ENCODE measurements at places on chromosomes 3 and 15. TPM values are rescaled to one million over a fixed set of nuclear protein-coding genes. Genes with fewer than 3 reads are reported as not detected.

Gene SPINK8
- not detected for total RNA-seq

Gene GATA2
- total RNA-seq, result 4.7 TPM

Gene GYG1
- 37.8 TPM for total RNA-seq

Gene MME
- total RNA-seq, result 2.2 TPM

Gene KBTBD13
- total RNA-seq, result not detected

Gene STRC
- 14.7 TPM for total RNA-seq

Gene GOLGA6L22
- total RNA-seq, result not detected

Gene GABRR3
- total RNA-seq, result not detected

GRCh38 chr15:87973501-87974215 is 282.9 kb downstream of the NTRK3 start:
- no peak for DNase-seq

- DNase-seq, result no peak
These were observed 174.3 kb downstream of the EBLN2 start for GRCh38 chr3:73235768-73236167.

DNA sequence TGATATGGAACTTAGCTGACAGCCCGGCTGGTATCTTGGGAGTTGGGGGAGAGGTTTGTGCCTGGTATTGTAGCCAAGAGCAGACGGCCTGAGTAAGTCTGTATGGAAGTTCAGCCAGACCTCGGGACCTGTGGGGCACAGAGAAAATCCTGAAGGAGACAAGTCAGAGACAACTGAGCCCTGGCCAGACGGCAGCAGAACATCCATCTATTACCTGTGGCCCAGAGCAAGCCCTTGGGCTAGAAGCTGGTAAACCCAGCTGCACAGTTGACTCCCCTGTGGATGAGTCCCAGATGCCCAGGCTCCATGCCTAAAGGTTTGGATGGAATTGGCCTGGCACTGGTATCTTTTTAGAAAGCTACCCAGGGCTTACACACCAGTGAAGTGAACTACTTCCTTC is 70.4 kb upstream of the DLG1 start:
- no peak for DNase-seq

GRCh38 chr3:185613016-185613415 is 26.9 kb downstream of the SENP2 start:
- no peak for DNase-seq

DNA sequence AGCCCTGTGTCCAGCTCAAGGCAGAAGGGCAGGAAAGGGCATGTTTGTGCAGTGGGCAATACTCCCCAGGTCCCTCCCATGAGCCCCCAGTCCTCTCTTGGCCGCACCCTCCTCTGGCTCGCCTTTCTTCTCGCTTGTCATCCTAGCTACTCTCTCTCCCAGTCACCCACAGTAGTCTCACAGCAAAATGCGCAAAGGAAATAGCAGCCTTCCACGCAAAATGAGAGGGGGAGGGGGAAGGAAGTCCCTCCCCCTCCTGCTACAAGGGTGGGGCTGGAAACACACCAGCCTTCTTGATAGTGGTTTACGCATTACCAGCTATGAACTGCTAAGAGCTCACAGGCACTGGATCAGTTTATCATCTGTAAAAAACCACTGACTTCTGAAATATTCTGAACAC is 83.8 kb downstream of the GADL1 start:
- no peak for DNase-seq

DNA sequence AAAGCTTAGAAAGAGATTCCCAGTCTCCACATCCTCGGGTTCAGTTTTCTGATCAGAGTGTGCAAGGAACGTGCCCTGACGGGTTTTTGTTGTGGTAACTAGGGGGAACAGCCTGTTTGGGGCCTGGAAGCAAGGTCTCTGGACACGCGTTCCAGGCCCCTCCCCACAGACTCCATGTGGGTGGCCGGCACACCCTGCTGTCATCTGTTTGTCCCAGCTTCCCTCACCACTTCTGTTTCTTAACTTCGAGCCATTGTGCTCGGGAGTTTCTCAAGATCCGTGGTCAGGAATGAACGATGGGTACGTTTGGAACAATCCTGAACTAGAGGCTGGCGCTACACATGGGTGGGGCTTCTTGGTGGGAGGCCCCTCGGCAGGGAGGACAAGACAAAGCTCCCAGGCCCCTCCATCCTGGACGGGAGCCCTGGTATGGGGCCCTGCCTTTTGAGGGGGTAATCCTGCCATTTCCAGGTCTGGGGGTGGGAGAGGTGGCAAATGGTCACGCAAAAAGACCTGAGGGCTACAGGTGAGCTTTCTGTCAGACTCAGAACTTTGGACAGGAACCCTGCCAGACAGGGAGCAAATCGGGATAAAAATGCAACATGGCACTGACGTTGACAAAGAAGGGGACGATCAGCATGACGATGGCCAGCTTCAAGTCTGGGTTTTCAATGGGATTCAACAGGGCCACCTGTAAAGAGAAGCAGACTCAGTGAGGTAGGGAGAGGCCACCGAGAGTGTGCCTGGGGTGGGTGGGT is 8.5 kb upstream of the MUSTN1 start:
- no peak for DNase-seq

GRCh38 chr3:190485830-190486532 is 27.9 kb upstream of the IL1RAP start:
- DNase-seq, result no peak

- no peak for DNase-seq
These were observed 3.9 kb downstream of the NSUN3 start for GRCh38 chr3:94066506-94067500.

DNA sequence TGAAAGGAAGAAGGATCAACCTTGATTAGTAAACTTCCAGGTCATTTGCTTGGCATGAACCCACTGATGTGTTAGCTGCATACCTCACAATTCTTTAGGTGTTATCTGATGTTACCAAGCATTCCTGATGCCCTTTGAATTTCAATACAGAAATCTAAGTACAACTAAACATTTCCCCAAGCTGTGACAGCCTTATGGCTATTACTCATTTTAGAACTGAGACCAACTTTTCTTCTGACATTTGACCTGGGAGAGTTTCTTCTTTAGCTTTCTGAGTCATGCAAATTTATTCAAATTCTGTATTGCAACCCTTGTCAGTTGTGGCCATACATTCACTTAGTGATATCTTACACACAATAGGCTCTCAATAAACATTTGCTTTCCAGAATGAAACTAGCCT is 124.3 kb downstream of the TIGIT start:
- DNase-seq, result no peak

GRCh38 chr3:140552898-140553297 is 125.0 kb upstream of the TRIM42 start:
- no peak for DNase-seq

DNA sequence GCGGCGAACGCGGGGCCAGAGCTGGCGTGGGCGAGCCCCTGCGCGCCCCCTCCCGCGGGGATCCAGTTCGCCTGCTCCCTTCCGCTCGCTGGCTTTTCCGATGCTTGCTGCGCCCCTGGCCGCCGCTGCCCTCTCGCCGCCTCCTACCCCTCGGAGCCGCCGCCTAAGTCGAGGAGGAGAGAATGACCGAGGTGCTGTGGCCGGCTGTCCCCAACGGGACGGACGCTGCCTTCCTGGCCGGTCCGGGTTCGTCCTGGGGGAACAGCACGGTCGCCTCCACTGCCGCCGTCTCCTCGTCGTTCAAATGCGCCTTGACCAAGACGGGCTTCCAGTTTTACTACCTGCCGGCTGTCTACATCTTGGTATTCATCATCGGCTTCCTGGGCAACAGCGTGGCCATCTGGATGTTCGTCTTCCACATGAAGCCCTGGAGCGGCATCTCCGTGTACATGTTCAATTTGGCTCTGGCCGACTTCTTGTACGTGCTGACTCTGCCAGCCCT is 721 bp downstream of the P2RY1 start:
- no peak for DNase-seq

- DNase-seq, result no peak
These were observed 34.3 kb downstream of the TMEM44 start for GRCh38 chr3:194598771-194599557.

GRCh38 chr3:105906836-105907235 is 38.0 kb upstream of the CBLB start:
- DNase-seq, result no peak

GRCh38 chr3:27657404-27657803 is 64.7 kb downstream of the EOMES start:
- no peak for DNase-seq

- DNase-seq, result no peak
These were observed 77.4 kb downstream of the SMAD6 start for GRCh38 chr15:66779331-66780009.

GRCh38 chr15:33064878-33065277 is 129.6 kb downstream of the FMN1 start:
- DNase-seq, result no peak

- no peak for DNase-seq
These were observed 56.5 kb downstream of the SLC7A14 start for GRCh38 chr3:170529346-170529745.
